ENCODE measurements at places on chromosomes 13 and 19.

DNA sequence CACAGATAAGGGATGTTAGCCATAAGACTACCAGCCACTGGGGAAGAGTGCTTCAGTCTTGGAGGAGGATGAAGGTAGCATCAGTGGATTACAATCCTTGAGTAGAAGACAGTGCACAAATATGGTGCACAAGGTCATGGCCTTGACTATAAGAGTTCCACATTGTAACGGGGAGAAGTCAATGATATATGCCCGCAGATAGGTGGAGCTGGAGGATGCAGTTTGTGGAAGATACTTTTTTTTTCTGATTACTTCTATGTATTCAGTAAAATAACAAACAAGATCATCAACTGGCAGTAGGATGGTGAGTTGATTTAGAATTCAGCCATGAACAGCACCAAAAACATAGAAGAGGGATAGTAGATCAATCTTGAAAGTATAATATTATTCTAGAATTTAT is 926.8 kb upstream of the MIR17HG start:
- DNase-seq: no peak

GRCh38 chr19:18713550-18714117 is 30.2 kb downstream of the CRTC1 start:
- no peak for DNase-seq

- no peak for DNase-seq
Measured at GRCh38 chr13:28741084-28741491, 22.3 kb upstream of the SLC46A3 start.

DNA sequence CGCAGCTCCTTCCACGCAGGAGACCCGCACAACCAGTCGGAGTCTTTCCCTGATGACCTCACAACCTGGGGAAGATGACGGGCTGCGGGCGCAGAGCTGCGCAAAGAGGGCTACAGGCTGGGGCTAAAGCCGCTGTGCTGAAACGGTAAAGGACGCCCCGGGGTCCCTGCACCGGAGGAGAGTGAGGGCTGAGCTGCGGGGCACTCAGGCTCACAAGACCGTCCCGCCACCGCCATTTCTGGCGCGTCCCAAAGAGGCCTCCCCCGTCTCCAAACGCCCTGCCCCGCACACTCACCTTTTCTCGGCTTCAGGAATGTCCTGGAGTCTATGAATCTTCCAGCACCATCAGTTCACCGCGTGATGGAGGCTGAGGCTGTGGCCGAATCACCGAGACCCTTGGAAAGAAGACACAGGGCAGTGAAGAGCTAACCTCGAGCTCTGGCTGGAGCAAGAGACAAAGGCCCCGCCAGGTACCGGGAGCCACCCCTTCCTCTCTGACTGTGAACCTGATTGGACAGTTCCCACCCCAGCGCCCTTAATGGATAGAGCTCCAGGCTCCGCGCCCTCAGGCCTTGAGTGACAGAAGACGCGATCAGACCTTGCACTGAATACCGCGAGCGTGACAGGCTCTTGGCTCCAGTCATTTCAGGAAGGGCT is 41.8 kb upstream of the ZNF429 start:
- peak; percentile 13 for DNase-seq

GRCh38 chr19:371501-372168 is 27.0 kb upstream of the MIER2 start:
- no peak for DNase-seq

DNA sequence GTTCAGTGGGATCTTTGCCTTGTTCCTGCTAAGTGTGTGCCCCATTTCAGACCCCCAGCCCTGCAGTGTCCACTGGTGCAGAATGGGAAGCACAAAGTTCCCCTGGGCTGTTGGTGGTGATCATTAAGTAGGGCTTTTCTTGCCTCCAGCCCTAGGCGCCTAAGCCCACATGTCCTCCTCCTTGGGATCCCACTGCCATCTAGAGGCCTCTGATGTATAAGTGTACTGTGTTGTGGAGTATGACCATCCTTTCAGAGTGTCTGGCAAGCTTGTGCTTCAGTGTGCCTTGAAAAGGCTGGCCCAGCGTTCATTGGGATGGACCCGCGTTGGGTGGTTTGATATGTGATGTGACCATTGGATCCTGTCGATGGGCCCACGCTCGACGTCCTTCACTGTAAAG is 71.2 kb downstream of the WASF3 start:
- no peak for DNase-seq

DNA sequence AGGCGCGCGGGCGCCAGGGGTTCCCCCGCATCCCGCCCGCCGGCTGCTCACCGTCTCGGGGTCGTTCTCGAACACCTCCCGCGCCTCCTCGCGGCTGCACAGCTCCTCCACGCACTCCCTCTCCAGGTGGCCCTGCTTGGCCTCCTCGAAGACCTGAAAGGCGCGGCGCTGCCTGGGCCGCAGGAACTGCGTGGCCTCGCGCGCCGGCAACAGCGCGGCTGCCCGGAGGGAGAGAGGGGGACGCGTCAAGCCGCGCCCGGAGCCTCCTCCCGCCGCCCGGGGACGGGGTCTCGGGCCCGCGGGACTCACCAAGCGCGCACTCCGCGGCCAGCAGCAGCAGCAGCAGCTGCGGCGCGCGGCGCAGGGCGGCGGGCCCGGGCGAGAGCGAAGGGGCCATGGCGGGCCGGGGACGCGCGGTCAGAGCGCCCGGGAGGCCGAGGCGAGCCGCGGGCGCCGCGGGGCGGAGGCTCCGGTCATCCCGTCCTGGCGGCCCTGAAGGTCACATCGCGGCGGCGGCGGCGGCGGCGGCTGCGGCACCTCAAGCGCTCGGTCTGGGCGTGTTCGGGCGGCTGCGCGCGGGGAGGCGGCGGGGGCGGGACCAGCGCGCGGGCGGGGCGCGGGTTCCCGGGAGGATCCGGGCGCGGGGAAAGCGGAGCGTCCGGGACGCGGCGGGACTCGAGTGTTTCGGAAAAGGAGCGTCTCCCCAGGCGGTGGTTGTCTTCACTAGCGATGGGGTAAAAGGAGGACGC is at the start of gene GAS6:
Gene GAS6 (minus strand): TSS at position 553 of the 749 bp plus-strand sequence. CDS start 156 bp downstream, at position 397.
- DNase-seq: no peak

DNA sequence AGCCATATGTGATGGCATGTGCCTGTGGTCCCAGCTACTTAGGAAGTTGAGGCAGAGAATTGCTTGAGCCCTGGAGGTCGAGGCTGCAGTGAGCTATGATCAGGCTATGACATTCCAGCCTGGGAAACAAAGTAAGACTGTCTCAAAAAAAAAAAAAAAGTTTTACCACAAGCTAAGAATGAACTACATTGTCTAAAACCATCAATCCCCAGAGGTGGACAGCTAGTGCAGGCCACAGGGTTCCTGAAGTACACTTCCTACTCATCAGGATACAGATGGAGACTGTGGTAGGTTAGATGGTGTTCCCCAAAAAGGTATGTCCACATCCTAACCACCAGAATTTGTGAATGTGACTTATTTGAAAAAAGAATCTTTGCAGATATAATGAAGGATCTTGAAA is 63.5 kb upstream of the DOCK9 start:
- DNase-seq: no peak

DNA sequence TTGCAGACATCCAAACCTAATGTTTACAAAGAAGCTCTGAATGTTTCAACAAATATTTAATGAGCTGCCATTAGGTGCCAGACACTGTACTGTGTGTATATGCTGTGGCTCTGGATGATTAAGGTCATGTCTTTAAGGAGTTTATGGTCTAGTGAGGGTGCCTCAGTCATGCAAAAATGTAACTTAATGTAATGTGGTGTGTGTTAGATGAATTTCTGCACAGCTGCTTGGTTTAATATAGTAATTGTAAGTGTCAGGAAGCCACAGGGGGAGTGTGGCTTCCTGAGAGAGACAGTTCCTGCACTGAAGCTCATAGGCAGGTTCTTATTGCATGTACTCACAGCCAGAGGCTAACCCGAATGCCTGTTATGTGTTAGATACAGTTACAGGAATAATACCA is 43.3 kb downstream of the SPATA13 start:
- no peak for DNase-seq

DNA sequence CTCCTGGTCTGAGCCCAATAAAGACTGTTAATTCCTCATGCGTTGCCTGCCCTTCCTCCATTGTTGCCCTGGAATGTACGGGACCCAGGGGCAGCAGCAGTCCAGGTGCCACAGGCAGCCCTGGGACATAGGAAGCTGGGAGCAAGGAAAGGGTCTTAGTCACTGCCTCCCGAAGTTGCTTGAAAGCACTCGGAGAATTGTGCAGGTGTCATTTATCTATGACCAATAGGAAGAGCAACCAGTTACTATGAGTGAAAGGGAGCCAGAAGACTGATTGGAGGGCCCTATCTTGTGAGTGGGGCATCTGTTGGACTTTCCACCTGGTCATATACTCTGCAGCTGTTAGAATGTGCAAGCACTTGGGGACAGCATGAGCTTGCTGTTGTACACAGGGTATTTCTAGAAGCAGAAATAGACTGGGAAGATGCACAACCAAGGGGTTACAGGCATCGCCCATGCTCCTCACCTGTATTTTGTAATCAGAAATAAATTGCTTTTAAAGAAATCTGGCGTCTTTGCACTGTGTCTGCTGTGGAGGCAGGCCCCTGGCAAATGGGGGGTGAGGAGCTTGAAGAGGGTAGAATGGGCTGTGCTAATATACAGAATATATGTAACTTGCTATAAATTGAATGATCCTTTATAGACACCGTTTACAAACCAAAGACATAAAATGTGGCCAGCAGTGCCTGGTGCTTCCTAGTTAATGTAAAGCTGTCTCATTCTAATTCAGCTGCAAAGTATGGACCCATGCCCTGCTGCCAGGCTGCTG is 4.2 kb upstream of the RPS11 start:
- no peak for DNase-seq

DNA sequence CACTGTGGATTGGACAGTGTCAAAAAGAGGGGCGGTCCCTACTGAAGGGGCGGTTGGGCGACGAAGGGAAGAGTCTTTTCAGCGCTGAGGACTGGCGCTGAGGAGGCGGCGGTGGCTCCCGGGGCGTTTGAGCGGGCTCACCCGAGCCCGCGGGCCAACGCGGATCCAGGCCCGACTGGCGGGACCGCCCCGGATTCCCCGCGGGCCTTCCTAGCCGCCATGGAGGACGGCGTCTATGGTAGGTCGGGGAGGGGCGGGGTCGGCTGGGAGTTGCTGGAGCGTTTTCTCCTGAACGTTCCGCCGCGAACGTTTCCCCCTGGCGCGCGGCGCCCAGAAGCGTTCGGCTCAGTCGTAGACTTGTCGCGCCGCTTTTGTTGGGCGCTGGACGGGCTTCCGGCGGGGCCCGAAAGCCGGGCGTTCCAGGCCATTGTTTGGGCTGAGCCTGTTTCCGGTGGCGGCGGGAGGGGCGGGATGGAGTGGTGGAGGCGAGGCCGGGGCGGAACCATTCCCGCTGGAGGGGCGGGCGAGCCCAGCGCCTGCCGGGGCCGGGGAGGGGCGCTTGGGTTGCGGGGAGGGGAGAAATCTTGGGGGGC is at the start of gene CYTH2:
Gene CYTH2 (plus strand): TSS at position 81 of the 593 bp plus-strand sequence. CDS start 139 bp downstream, at position 220.
- peak; percentile 44 for DNase-seq

DNA sequence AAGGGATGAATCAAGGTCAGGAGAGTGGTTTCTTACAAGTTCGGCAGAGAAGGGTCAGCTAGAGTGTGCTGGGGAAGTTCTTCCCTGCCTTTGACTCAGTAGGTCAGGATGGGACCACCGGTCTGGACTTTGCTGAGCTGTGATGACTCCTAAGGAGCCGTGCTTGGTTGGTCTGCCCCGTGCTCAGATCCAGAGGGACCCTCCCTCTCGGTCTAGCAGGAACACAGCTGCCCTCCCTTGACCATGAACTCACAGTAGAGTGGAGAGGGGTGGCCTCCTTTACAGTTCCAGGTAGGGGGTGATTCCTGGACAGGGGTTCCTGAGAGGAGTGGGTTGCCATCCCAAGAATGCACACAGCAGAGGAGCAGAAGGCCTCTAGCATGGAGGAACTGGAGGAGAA is 4.3 kb downstream of the RPS19 start:
- no peak for DNase-seq

- no peak for DNase-seq
Measured at GRCh38 chr13:111561091-111561781, 240.8 kb downstream of the TEX29 start.

Data from T-helper 2 cell (primary cell).